Activated CD4-positive, alpha-beta T cell treated with anti-CD3 and anti-CD28 coated beads, Interleukin-2, amount 50 U/mL, for 4 hours (primary cell): ENCODE measurements at places on chromosomes 12 and 14.

GRCh38 chr14:81028461-81028860 is 73.0 kb downstream of the TSHR start:
- no peak for DNase-seq

GRCh38 chr14:76413962-76414600 is 38.1 kb downstream of the ESRRB start:
- DNase-seq: no peak

GRCh38 chr12:75725521-75726111 is 214.2 kb upstream of the KRR1 start:
- no peak for DNase-seq

- no peak for DNase-seq
Observed at GRCh38 chr14:101925152-101925551, 39.2 kb upstream of the DYNC1H1 start.

DNA sequence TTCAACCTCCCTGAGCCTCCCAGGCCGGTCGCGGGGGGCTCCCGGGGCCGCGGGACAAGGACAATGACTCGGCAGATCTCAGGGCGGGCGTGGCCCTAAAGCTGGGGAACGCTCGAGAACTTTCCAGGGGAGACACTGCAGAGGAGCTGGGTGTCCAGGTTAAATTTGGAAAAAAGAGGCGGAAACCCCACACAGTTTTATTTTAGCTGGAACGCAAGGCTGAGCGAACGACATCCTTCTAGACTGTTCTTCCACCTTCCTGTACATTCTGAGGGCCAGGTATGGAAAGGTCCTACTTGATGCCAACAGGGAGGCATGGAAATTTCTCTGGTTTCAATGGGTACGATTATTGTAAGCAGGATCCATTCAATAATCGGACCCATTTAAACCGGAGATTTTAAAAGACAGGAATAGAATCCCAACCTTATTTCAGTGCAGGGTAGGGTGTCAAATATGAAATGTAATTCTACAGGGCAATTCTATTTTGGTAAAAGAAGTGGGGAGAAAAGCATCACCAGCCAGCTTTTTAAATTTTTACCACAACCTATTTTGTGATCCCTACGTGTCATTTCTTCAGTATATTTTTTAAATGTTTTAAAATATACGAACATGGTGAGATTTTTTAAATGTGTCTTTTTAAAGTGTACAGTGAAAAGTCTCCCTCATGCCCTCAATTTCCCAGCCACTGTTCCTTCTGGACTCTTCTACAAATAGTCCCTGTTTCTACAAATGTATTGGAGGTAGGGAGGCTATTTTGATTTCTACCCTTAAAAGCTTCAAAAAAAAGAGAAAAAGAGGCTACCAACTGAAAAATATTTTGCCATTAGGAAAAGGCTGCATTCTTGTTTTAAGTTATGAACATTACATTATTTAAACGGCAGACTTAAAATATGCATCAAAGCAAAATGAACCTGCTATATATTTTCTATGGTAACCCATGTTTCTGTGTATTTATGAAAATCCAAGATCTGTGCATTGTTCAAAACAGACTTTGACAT is 1.1 kb upstream of the UBC start:
- no peak for DNase-seq

- no peak for DNase-seq
Observed at GRCh38 chr12:113333877-113334785, 778 bp downstream of the SLC8B1 start.

DNA sequence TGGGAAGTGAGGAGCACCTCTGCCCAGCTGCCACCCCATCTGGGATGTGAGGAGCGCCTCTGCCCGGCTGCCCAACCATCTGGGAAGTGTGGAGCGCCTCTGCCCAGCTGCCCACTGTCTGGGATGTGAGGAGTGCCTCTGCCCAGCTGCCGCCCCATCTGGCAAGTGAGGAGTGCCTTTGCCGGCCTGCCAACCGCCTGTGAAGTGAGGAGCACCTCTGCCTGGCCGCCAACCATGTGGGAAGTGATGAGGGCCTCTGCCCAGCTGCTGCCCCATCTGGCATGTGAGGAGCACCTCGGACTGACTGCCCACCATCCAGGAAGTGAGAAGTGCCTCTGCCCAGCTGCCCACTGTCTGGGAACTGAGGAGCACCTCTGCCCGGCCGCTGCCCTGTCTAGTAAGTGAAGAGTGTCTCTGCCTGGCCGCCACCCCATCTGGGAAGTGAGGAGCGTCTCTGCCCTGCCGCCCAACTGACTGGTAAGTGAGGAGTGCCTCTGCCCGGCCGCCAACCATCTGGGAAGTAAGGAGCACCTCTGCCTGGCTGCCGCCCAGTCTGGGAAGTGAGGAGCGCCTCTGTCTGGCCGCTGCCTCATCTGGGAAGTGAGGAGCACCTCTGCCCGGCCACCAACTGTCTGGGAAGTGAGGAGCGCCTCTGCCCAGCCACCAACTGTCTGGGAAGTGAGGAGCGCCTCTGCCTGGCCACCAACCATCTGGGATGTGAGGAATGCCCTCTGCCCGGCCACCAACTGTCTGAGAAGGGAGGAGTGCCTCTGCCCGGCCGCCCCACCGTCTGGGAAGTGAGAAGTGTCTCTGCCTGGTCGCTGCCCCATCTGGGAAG is 22.6 kb downstream of the FAR2 start:
- DNase-seq: no peak

DNA sequence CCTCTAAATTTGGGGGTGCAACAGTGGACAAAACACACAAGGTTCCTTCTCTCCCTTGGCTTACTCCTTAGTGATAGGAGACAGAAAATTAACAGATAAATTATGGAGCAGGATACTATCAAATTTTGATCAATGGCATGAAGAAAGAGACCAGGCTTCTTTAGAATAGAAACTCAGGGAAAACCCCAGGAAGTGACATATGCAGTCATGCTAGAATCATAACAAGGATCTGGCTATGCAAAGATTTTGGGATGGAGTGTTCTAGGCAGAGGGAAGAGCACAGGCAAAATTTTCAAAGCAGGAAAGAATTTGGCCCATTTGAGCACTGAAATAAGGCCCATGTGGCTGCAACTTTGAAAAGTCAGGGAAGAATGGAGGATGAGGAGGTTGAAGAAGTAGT is 182.3 kb upstream of the PLEKHG7 start:
- DNase-seq: no peak

DNA sequence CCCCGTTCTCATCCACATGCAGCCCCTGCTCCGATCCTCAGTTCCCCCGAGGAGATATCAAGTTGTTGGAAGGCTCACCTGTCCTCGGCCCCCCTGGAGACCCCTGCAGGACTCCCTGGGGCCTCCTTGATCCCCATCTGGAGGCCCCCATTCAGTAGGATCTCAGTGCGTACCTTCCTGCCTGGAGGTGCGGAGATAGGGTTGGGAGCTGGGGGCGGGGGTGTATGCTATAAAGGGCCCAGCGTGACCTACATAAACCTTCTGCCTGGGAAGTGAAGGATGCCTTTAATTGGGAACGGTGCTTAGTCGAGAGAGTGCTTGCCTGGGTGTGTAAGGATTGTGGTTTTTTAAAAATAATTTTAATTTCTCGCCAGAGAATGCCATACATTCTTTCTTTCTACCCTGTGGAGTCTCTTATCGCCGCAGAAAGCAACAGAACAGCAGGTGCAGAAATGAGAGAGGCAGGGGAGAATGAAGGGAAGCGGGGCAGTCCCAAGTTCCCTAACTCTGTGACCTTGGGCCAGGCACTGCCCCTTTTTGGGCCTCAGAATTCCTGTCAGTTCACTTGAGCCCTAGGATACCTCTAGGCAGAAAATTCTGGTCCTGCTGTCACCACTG is 153.7 kb downstream of the TSPAN9 start:
- DNase-seq: no peak

DNA sequence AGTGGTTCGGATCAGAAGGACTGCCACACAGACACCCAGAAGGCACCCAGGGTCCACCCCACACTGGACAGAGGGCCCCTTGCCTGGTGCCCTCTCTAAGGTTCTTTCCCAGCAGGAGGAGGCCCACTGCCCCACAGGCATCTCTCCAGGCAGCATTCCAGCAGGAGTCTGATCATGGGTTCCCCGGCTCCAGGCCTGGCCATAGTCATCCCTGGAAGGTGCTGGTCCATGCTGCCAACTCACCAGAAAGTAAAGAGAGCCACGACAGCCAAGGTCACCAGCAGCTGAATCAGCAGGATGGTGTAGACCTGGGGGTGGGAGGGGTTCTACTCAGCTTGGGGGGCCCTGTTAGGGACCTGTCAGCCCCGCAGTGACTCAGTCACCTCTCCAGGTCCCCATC is 6.4 kb downstream of the FAIM2 start:
- no peak for DNase-seq

GRCh38 chr12:110936367-110937103 is 16.2 kb upstream of the MYL2 start:
- no peak for DNase-seq

- no peak for DNase-seq
Observed at GRCh38 chr12:106585105-106585520, 2.3 kb downstream of the RFX4 start.

DNA sequence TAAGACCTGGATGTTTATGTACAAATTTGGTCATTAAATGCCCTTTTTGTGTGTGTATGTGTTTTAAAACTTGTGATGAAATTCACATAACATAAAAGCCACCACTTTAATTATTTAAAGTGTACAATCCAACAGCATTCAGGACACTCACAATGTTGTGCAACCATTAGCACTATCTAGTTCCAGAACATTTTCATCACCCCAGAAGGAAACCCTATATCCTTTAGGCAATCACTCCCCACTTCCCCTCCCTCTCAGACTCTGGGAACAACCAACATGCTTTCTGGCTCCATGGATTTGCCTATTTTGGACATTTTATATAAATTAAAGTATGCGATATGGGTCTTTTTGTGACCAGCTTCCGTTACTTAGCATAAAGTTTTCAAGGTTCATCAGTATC is 124.6 kb downstream of the TTC7B start:
- DNase-seq: no peak

DNA sequence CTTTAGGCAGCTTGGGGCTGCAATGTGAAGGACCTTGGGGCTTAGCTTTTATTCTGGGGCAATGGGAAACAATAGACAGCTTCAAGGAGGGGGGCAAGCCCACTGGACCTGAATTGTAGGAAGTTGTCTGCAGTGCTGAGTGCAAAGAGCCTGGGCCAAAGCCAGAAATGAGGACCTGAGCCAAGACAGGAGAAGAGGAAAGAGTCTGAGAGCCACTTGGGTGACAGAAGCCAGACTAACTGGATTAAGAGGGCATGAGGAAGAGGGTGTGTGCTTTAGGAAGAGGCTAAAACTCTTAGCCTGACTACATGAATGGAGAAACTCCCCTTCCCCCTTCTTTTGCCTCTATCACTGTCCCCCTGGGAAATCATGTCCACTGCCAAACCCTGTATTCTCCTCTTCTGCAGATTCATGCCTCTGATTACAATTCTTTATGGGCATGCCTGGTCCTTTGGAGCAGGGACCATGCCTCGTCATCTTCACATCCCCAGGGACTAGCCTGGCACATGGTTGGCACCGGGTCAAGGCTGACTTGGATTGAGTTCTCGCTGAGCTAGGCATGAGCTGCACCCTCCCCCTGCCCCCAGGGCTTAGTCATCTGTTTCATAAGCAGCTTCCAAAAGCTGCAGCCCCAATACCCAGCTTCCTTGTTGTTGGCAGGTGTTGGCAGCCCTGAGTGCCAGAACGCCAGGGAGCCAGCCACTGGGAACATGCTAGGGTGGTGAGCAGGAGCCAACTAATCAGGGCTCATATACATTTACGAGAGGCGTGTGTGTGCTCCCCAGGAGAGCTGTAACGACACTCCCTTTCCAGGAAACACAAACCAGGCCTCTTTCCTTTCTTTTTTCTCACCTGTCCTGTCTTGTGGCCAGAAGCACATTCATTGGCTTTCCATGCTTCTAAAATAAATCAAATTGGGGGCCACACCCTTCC is 27.7 kb upstream of the JDP2 start:
- DNase-seq: no peak

DNA sequence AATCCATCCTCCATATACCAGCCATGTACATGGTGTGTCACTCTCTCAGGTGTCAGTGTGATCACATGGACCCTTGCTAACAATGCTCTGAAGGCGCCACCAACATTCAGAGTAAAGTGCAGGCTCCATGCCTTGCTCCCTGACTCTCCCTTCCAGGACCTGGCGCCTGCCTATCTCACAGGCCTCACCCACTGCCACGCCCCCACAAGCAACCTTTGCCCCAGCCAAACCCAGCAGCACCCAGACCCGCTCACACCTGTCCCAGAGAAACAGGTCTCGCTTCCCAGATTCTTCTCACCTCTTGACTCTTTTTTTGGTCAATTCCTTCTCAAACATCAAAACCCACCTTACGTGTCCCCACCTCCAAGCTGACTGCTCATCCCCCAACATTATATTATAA is 52.3 kb downstream of the KCNK10 start:
- no peak for DNase-seq

GRCh38 chr12:53170876-53171724 is 9.4 kb upstream of the ZNF740 start:
- no peak for DNase-seq

- DNase-seq: no peak
Observed at GRCh38 chr12:13073173-13073572, 29.0 kb downstream of the FAM234B start.

- DNase-seq: no peak
Observed at GRCh38 chr12:53568809-53569557, 57.2 kb downstream of the ATF7 start.

DNA sequence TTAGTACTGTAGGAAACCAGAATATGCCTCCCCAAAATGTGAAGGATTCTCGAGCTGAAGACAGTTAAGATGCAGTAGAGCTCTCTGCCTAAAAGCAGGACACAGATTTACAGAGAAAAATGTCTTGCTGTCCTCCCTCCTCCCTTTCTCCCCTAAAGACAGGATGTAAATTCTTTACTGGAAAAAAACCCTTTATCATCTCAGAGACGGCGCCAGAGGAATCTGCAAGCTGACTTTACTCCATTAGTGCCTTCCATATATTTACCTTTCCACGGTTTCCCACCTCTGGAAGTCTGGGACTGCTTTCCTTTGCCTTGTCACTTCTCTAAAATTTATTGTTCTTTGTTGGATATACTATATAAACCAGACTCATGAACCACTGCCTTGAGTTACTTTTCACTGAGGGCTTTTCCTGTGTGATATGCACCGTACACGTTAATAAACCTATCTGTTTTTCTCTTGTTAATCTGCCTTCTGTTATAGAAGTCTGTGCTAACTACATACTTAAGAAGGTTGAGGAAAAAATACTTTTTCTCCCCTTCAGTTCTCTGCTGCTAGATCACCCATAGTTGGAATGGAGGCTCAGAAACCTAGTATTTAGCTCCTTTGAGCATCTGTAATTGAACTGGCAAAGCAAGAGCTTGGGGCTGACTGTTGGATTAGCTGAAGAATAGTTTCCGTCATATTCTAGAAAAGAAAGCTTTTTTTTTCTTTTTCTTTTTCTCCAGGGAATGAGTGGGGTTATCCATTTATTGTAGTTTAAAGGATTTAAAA is 99.9 kb downstream of the RAD51B start:
- no peak for DNase-seq
